Head of caudate nucleus (tissue), 42 donors: ENCODE measurements at places on chromosomes 2 and 18.

DNA sequence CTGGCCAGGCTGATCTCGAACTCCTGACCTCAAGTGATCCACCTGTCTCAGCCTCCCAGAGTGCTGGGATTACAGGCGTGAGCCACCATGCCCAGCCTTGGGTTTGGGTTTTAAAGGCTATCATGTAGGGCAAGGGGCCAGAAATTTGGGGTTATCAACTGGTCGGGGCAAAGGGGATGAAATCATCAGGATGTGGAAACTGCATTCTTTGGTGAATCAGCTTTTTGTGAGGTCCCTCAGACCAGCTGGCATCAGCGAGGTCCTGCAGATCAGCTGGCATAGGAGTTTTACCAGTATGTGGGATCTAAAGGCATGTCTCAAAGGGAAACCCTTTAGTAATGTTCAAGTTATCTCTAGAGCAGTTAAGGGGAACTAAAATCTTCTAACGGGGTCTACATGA lies 6.4 kb upstream of the GEMIN6 start:
- DNase-seq = no peak

GRCh38 chr2:175640655-175641054 lies 361.4 kb downstream of the LNPK start:
- DNase-seq = no peak

- DNase-seq = no peak
Measured at GRCh38 chr18:6951336-6952090, 166.1 kb downstream of the LAMA1 start.

DNA sequence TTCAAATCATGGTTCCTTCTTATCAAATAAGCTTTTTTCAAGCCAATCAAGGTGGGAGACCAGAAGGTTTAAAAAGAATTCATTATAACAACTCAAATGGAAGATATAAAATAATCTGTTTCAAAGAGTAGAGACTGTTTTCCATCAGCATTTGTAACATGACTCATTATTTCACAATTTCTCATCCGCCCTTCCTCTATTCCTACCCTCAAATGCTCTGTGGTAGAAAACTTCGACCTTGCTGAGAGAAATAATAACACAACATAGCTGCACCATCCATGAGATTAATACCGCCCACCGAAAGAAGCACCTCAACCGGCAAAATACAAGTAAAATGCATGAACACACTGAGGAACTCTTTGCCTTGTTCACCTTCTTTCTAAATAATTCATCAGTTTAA lies 2039.2 kb upstream of the CELF4 start:
- no peak for DNase-seq

DNA sequence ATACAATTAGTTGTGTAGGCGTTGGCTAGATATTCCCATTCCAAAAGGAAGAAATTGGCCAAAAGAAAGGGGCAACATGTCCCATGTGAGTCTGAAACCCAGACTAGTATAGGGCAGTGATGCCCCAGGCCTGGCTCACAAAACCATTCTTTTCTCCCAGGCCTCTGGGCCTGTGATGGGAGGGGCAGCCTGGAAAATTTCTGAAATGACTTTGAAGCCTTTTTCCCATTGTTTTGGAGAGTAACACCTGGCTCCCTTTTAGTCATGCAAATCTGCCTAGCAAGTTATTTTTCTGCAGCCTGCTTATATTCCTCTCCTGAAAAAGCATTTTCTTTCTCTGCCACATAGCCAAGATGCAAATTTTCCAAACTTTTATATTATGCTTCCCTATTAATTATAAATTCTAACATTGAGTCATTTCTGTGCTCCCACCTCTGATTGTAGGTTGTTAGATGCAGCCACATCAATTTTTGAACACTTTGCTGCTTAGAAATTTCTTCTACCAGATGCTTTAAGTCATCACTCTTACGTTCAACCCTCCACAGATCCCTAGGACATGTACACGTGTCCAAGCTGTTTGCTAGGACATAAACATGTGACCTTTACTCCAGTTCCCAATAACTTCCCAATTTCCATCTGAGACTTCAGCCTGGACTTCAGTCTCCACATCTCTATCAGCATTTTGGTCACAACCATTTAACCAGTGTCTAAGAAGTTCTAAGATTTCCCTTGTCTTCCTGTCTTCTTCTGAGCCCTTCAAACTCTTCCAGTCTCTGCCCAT lies 76.1 kb upstream of the MC4R start:
- DNase-seq = no peak

- DNase-seq = no peak
Measured at GRCh38 chr2:28633746-28634145, 117.9 kb upstream of the PPP1CB start.

- DNase-seq = no peak
Measured at GRCh38 chr2:27471961-27472360, 17.6 kb downstream of the IFT172 start.

DNA sequence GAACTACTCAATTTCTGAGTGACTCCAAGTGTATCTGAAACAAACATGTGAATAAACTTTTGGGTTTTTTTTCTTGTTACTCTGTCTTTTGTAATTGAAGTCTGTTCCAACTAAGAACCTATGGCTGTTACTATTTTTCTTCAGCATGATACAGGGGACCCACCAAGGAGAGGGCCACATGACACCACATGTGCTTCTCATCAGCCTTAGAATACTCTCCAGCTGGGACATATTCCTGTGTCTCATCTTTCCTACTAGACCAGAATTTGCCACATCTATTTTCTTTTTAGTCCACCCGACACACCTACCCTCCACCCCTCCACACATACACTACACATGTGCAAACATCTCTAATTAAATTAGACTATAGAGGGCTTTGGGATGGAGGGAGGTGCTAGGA lies 191.7 kb upstream of the NDUFV2 start:
- no peak for DNase-seq

GRCh38 chr2:175366815-175367214 lies 185.3 kb upstream of the ATP5MC3 start:
- DNase-seq = peak; percentile 19

DNA sequence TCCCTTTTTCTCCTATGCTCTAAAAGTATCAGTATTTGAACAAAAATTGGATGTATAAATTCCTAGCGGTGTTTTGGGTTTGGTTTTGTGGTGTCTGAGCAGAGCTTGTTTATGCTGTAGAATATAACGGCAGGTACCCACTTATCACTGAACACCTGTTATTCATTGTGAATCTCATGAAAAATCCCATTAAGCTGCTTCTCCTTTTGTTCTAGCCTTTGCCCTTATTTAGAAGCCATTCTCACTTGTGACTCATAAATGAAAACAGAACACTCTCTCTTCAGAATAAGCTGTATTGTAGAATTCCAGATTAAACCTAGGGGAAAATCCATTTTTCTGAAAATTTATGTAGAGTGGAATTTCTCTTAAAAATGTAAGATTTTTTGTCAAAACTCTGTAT lies 104.0 kb downstream of the PRPF40A start:
- DNase-seq = no peak

DNA sequence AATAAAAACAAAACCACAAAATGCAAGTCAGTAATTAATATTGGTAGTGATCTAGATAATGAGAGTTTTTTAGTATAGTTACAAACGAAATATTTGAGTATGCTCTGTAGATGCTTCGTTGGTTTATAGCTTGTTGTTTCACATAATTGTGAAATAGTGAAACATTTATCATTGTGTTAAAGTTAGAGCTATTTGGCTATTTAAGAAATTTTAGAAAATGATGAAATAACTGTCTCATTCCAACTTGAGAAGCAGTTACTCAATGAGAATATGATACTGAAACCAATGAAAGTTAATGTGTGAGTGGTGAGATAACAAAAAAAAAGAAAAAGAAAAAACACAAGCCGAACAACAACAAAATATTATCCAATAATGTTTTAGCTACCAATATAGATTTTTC lies 475.6 kb upstream of the ZEB2 start:
- no peak for DNase-seq

- no peak for DNase-seq
Measured at GRCh38 chr2:56386657-56387056, 202.9 kb downstream of the CCDC85A start.

DNA sequence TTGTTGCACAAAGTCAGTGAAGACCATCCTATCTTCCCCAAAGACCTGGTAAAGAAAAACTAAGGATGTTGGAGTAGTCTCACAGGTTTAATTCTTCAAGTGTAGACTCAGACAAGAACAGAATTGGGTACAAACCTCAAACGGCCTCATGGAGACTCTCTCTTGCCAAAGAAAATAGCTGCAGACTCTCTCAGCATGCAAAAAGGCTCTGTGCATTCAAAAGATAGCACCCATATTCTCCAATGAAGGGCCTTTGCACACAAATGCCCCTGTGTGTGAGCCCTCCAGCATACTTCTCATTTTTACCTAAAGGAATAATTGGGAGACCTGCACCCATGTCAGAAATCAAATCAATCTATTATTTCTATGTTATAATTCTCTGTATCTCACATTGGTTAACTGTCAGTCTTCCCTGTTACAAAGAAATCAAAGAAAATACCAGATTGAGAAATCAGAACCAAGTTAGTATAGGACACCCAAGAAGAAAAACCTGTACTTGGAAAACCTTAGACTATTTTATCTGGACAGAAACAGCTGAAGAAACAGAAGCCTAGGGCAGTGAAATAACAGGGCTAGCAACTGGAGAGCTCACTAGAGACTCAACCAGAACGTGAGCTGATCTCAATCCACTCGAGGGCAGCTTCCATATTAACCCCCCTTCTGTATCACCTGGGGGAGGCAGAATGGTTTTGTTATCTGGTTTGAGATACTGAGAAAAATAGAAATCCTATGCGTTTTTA lies 134.7 kb upstream of the DNAJC10 start:
- DNase-seq = no peak
